ENCODE measurements at places on chromosomes 2 and 18.
A peak's percentile ranks its signal among the peaks of the same experiment; 100 is the strongest.

- DNase-seq: no peak
Measured at GRCh38 chr2:140842110-140842509, 1288.7 kb downstream of the LRP1B start.

GRCh38 chr2:240121190-240121589, 14.9 kb downstream of the COPS9 start:
- DNase-seq: no peak

GRCh38 chr2:121235542-121235941, 49.5 kb downstream of the TFCP2L1 start:
- DNase-seq: no peak

- no peak for DNase-seq
Measured at GRCh38 chr2:100248044-100248330, 74.3 kb downstream of the LONRF2 start.

DNA sequence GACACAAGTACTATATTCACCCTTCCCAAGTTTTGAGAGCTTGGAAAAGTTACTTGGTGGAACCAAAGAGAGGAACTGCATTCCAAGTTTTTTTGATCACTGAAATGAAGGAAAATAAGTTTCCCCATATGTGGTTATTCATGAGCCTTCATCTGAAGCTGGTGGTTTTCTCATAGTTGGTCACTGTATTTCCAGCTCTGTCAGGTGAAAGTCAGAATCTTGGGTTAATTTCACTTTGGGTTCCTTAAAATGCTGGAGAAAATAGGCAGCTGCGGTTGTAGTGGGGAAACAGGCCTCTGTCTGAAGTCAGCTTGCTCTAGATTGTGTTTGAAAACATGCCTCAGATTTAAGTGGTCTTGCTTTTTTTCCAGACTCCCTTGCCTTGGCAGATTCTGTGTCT, 200.5 kb downstream of the HRH4 start:
- DNase-seq: no peak

- no peak for DNase-seq
Measured at GRCh38 chr2:100000915-100001707, 141.3 kb downstream of the AFF3 start.

- DNase-seq: no peak
Measured at GRCh38 chr2:239731422-239731821, 293.7 kb downstream of the NDUFA10 start.

DNA sequence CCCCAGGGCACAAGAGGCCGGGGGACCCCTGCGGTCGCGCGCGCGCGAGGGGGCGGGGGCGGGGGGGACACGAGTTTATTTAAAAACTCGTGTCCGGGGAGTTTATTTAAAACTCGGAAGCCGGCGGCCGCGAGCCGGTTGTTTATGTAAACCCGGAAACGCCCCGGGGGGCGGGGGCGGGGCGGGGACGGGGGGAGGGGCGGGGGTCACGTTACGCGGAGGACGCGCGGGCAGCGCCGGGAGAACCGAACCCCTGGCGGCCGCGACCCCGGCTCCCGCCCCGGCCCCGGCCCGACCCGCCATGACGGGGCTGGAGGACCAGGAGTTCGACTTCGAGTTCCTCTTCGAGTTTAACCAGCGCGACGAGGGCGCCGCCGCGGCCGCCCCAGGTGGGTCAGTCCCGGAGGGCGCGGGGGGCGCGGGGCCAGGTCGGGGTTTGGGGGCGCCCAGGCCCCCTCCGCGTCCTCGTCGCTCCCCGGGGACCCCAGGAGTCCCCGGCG, 4.4 kb downstream of the NFATC1 start:
- DNase-seq: no peak

- no peak for DNase-seq
Measured at GRCh38 chr2:27627963-27628766, 647 bp downstream of the CCDC121 start.

DNA sequence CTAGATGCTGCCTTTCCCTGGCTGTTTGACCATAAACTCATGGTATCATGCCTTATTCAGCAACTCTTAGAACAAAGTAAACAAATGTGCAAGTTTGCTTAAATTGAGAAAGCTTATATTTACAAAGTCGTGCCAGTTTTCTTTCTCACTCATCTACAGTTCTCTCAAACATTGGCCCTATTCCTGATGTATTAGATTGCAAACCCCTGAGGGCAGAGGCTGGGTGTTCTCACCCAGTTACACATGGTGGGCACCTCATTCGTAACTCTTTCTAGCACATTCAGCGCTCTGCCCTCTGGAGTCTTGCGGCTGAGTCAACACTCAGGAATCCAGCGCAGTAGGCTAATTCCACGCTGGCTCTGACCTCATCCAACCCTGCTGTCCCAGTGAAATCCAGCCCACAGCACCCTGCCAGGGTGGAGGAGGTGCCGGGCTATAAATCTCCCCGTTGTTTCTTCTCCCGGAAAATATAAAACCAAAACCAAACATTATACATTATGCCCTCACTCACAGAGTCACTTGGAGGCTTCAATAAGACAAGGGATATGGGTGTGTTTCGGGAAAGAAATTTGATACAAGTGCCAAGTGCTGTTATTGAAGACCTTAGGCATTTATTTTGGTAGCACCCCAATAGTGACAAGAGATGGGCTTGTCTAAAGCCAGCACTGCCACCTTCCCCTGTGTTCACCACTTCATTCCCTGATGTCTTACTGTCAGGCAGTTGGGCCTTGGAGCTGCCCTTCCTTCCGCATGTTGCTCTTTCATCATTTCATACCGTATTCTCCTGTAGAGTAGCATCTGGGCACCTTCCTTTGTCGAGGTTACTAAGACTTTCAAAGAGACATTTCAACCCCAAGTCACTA, 287.4 kb downstream of the PRKCE start:
- DNase-seq: peak; percentile 84

DNA sequence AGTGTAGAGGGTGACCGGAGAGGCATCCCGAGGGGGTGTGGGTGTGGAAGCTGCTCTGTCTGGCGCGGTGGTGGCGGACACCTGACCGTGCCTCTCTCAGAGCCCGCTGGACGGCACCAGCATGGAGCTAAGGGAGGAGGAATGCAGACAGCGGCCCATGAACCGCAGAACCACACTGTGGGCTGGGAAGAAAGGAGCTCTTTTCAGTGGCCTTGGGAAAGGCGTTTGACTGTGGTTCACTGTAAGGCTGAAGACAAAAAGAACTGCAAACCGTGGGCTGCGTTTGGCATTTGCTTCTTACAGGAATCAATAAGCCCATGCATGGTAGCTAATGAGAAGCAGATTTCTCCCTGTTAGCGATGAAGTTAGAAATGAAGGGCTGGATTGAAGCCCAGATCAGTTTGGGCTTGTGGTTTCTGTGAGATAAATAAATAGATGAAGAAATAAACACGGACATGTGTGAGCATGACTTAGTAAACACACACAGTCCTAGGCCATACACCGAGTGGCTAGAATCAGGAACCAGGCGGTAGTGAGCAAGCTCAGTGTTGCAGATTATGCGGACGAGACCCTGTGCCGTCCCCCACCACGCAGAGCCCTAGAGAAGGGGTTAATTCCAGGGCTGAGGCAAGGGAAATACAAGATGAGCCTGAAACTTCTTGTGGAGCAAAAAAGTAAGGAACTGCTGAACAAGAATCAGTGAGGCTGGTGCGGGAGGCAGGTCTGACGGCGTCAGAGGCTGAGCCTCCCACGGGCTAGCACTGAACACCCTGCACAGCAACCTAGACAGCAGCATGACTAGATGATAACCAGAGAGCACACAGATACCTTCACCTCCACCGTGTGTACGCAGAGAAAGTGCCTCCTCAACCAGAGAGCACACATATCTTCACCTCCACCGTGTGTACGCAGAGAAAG, 29.3 kb upstream of the NFATC1 start:
- DNase-seq: no peak

DNA sequence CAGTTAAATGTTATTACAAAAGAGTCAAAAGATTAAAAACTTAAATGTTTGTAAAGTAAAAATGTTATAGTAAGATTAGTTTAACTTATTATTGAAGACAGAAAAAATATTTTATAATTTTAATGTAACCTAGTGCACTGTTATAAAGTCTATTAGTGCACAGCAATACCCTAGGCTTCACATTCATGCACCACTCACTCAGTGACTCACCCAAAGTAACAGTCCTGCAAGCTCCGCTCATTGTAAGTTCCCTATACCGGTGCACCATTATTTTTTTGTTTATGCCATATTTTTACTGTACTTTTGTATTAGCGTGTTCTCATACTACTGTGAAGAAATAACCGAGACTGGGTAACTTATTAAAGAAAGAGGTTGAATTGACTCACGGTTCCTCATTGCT, 759.7 kb upstream of the CDH7 start:
- no peak for DNase-seq

- DNase-seq: no peak
Measured at GRCh38 chr2:235618039-235618438, 124.2 kb downstream of the AGAP1 start.

DNA sequence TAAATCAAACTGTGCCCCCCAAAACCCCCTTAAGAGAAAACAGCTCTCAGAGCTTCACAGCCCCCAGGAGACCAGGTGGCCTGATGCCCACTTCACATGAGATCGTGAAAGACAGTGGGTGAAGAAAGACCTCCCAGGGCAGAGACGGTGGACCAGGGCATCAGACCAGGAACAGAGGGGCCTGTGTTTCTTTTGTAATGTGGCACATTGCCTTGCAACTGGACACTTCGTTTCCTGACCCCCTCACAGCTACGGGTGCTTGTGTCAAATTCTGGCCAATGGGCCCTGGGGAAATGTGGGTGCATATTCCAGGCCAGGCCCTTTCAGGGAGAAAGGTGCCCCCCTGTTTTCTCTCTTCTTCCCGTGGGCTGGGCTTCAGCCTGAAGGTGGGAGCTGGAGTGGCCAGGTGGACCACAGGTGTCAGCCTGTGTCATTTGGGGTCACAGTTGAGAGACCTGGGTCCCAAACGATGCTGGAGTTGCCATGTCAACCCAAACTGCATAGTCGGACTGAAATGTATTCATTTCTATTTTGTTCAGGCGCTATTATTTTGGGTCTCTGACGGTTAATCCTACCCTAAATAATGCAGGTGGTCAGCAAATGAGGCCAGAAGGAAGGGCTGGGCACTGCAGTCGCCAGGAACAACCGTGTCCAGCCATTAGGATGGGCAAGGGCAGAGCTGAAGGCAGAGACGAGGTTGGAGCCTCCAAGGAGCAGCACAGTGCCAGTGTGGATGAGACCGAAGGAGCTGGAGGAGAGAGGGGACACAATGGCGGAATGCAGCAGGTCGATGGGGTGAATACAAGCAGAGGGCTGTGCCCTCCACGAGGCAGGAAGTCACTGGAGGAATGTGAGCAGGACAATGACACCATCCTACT, 338.2 kb downstream of the EIPR1 start:
- DNase-seq: peak; percentile 37

DNA sequence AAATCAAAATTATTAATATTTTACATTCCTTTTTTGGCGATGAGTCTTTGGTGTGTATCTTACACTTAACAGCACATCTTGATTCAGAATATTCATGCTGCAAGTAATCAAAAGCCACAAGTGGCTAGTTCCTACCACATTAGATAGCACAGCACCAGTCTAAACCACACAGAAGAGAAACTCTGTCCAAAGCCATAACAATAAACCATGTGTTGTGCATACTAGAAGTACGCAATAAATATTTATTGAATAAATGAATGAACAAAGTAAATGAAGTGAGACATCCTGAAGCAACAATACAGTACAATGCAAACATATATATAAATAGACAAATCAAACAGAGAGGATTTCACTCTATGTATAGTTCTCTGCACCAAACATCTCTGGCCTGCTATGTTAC, 287.3 kb downstream of the EXOC6B start:
- no peak for DNase-seq

GRCh38 chr2:55078956-55079355, 28.7 kb upstream of the RTN4 start:
- no peak for DNase-seq

DNA sequence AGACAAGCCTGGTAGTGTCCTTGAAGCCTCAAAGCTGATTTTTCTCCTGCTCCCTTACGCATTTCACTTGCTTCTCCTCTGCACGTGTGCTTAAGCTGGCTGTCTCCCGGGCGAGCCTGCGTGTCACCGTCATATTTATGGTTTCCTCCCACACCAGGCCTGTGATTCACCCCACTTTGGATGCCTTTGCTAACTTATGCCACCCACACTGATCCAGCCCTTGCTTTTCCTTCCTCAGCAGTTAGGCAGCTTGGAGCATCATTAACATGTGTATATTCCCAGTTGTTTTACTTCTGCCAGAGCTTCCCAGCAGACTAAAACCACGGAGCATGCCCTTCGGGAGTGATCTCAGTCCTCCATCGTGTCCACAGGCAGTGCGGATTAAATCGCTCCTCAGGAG, 2.2 kb downstream of the ST3GAL5 start:
- DNase-seq: no peak

- DNase-seq: no peak
Measured at GRCh38 chr2:204313256-204313655, 232.0 kb upstream of the PARD3B start.

GRCh38 chr2:216784456-216784855, 75.4 kb downstream of the TNP1 start:
- no peak for DNase-seq

DNA sequence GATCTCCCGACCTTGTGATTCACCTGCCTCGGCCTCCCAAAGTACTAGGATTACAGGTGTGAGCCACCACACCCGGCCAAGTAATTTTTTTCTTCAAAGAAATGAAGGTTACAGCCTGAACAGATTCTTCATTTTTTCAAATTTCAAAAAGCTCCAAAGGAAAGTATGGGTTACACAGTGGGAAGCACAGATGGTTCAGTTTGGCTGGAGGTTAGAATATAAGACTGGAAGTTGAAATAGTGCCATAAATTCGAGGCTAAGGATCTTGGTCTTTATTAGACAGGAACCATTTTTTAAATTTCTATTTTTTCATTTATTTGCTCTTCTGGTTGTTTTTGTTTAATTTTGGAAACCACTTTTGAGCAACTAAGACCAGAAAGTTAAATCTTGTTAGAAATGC, 120.0 kb downstream of the STK39 start:
- no peak for DNase-seq

DNA sequence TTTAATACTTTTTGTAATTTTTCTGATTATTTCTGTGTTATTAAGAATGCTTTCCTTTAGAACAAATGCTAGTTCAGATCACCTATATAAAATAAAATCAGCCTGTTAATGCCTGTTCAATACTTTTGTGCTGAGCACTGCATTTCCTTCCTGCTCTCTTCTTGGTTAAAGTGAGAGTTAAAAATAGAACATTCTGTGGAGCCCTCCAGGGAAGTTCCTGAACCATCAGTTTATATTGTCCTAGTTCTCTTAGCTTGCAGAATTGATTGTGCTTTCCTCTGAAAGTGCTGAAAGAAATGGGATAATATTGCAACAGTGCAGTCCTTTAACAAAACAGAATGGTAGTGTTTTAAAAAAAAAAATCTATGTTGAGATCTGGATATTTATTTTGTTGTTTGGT, 74.6 kb upstream of the UBXN4 start:
- no peak for DNase-seq

GRCh38 chr2:155372969-155373368, 674.5 kb downstream of the KCNJ3 start:
- DNase-seq: no peak

- no peak for DNase-seq
Measured at GRCh38 chr2:145984580-145984979, 1464.7 kb upstream of the ZEB2 start.

GRCh38 chr2:149892563-149892962, 305.0 kb upstream of the MMADHC start:
- DNase-seq: no peak

- no peak for DNase-seq
Measured at GRCh38 chr2:95505222-95505621, 20.7 kb upstream of the TRIM43B start.

- peak; percentile 53 for DNase-seq
Measured at GRCh38 chr18:56984731-56985130, 162.2 kb upstream of the BOD1L2 start.

- no peak for DNase-seq
Measured at GRCh38 chr2:133993160-133993559, 260.7 kb upstream of the MGAT5 start.
